ENCODE measurements at places on chromosomes 4 and X.

DNA sequence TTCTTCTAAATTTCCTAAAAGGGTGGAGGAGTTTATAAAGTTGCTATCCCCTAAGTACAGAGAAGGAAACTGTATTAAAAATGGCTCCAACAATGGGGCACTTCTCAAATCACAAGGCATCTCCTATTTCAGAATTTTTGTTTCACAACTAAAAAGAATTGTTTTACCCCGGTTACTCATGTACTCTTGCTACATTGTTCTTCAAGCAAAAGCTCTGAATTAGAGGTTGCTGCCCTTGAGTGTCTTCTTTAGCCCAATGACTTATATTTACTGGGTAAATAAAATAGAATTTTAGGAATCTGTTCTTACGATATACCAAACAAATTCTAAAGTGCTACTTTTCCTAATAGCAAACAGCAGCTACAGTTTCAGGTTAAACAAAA lies 67.5 kb downstream of the PPEF2 start:
- H3K36me3 ChIP-seq = no peaks in the 10 kb centered on the region
- no peak overlapping the region for H3K4me3 ChIP-seq
- no peaks in the 10 kb centered on the region for H3K4me1 ChIP-seq

DNA sequence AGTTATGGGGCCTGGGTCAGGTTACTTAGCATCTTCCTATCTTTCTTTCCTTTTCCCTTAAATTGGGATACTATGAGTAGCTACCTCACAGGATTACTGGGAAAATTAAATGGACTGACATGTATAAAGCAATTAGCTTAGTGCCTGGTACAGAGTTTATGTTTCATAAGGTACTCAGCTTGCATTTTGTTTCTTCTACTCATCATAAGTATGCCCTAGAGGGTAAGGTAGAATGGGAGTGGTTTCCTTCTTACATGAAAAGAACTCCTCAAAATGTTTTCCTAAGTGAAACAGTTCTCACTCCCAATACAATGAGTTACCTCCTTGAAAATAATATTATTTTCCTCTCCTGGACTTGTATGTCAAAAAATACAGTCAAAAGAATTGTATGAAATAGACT lies 75.7 kb downstream of the NPFFR2 start:
- H3K4me1 ChIP-seq = no peaks in the 10 kb centered on the region
- no peaks in the 10 kb centered on the region for H3K36me3 ChIP-seq
- no peak for DNase-seq
- H3K27ac ChIP-seq = no peak overlapping the region

DNA sequence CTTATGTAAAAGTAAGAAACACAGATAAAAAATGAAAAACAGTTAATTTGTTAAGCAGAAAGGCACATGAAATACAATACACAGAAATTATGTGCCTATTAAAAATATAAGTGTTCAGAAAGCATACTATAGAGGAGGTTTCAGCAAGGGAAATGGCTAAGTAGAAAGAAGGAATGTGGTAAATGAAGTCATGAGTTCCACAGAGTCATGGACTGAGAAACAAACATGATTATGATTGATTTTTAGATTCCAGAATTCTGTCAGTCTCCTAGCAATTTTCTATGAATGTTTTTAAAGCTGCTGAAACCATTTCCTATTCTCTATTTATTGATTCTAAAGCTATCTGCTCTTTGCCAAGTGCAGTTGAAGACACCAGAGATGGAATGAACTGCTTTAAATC lies 1398.4 kb downstream of the ARAP2 start:
- no peak overlapping the region for H3K4me3 ChIP-seq
- H3K27ac ChIP-seq = no peak overlapping the region
- no peak for DNase-seq

- H3K27ac ChIP-seq = no peak overlapping the region
- no peaks in the 10 kb centered on the region for H3K4me1 ChIP-seq
- no peak for DNase-seq
- no peaks in the 10 kb centered on the region for H3K36me3 ChIP-seq
Measured at GRCh38 chr4:8836664-8837171, 34.9 kb downstream of the HMX1 start.

GRCh38 chrX:74523870-74524735 lies 90.3 kb downstream of the RLIM start:
- H3K36me3 ChIP-seq = no peaks in the 10 kb centered on the region
- no peak overlapping the region for H3K27ac ChIP-seq
- H3K4me1 ChIP-seq = no peaks in the 10 kb centered on the region
- no peaks in the 10 kb centered on the region for H3K27me3 ChIP-seq
- no peak for DNase-seq

GRCh38 chr4:82499738-82500434 lies 61.9 kb downstream of the TMEM150C start:
- H3K27me3 ChIP-seq = no peaks in the 10 kb centered on the region
- no peaks in the 10 kb centered on the region for H3K4me1 ChIP-seq
- no peaks in the 10 kb centered on the region for H3K36me3 ChIP-seq
- no peak overlapping the region for H3K27ac ChIP-seq
- no peak overlapping the region for H3K4me3 ChIP-seq
- no peak for DNase-seq

DNA sequence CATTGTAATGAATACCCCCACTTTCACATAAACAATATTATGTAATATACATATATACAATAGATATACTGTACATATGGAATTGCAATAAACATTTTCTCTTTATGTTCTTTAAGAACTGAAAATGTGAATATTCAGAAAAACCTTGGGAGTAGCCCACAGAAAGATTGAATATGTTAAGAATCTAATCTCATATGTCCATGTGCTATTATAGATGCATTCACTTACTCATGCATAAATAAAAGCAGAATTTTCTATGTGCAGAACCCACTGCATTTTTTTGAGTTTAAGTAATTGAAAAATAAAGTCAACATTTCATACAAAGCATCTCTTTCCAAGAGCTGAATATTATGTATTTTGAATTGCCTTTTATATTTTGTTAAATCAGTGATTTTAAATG lies 902.3 kb downstream of the PCDH19 start:
- no peak overlapping the region for H3K27ac ChIP-seq
- no peaks in the 10 kb centered on the region for H3K36me3 ChIP-seq
- DNase-seq = no peak
- H3K27me3 ChIP-seq = no peaks in the 10 kb centered on the region
- no peak overlapping the region for H3K4me3 ChIP-seq

DNA sequence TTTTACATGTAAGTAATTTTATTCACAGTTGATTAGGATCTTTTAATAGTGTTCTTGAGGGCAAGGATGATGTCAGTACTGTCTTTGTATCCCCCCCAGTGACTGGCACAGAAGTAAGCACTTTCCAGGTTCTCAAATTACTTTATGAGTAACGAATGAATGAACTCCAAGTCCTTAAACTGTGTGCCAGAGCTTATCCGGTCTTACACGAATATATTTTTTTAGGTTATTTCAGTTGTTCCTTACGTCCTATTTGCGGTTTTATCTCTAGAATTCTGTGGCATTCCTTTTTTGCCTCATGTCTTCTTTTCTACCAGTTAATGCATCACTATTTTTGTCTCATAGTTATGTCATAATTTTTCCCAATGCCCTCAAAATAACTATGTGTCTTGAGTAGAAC lies 106.9 kb upstream of the MID1IP1 start:
- H3K4me1 ChIP-seq = no peaks in the 10 kb centered on the region
- no peaks in the 10 kb centered on the region for H3K27me3 ChIP-seq
- H3K36me3 ChIP-seq = no peaks in the 10 kb centered on the region
- no peak overlapping the region for H3K27ac ChIP-seq
- no peak overlapping the region for H3K4me3 ChIP-seq

- no peak overlapping the region for H3K4me3 ChIP-seq
- H3K27ac ChIP-seq = no peak overlapping the region
- H3K36me3 ChIP-seq = no peaks in the 10 kb centered on the region
Measured at GRCh38 chrX:30821116-30821515, 67.9 kb downstream of the TAB3 start.

- no peak overlapping the region for H3K4me3 ChIP-seq
- H3K27ac ChIP-seq = no peak overlapping the region
- no peak for DNase-seq
- H3K36me3 ChIP-seq = no peaks in the 10 kb centered on the region
Measured at GRCh38 chr4:17535242-17535641, 20.3 kb downstream of the CLRN2 start.

DNA sequence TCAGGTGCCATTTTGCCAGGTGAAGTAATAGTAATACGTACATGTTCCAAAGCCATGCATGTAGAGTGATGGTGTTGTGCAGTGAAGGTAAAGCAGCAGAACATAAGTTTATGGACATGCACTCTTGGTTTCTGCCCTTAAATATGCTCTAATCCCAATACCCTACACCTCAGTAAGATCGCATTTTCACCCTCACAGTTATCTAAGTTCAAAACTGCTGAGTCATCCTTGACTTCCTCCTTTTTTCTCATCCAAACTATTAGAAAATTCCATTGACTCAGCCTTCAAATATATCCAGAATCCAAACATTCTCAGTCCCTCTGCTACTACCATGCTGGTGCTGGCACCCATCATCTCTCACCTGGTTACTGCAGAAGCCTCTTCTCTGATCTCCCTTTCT lies 652.9 kb upstream of the IGFBP7 start:
- H3K27ac ChIP-seq = no peak overlapping the region
- H3K4me3 ChIP-seq = no peak overlapping the region
- no peak for DNase-seq
- no peaks in the 10 kb centered on the region for H3K36me3 ChIP-seq
- no peaks in the 10 kb centered on the region for H3K4me1 ChIP-seq
- no peaks in the 10 kb centered on the region for H3K27me3 ChIP-seq

DNA sequence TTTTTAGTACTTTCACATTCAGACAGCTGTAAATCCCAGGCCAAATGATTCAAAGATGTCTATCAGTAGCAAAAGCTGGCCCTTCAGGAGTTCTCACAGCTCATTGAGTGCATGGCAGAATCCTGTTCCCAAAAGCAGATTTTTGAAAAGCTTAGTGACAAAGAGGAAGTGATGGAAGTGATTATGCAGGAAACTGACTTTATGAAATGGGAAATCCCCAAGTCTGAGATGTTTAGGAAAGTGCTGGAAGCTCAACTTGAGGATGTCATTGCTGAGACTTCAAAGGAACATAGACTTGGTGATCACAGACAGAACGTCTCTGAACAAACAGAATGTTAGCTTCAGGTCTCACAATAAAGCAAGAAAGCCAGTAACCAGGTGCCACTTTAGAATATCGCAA lies 51.0 kb upstream of the CFAP47 start:
- no peaks in the 10 kb centered on the region for H3K4me1 ChIP-seq
- H3K27me3 ChIP-seq = no peaks in the 10 kb centered on the region
- no peaks in the 10 kb centered on the region for H3K36me3 ChIP-seq
- H3K27ac ChIP-seq = no peak overlapping the region

DNA sequence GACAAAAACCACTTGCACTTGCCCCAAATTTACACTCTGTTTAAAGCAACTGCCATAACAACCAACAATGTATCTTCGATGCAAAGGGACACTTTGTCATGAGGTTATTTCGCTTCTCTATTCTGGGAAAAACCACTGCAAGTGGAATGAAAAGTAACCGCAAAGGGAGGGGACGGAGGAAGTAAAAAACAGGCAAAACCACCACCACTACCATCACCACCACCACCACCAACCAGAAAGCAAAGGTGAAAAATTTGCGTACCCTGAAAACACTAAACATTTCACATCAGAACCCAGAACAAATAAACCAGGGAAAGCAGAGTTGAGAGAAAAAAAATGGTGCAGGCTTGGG lies 1.2 kb upstream of the N4BP2 start:
- peaks cover 17% of the 10 kb centered on the region for H3K4me1 ChIP-seq
- peak overlapping the region; percentile 87 for H3K27ac ChIP-seq
- H3K4me3 ChIP-seq = peak overlapping the region; percentile 91
- no peaks in the 10 kb centered on the region for H3K36me3 ChIP-seq
- no peaks in the 10 kb centered on the region for H3K27me3 ChIP-seq
